ENCODE measurements at places on chromosomes 7 and 10. TPM values are rescaled to one million over a fixed set of nuclear protein-coding genes. Genes with fewer than 3 reads are reported as not detected.

IGF2BP3 gene
- total RNA-seq = 6.8 TPM

GRCh38 chr7:17679458-17679857 is 260.8 kb downstream of the SNX13 start:
- no peaks in the 10 kb centered on the region for H3K27me3 ChIP-seq
- H3K27ac ChIP-seq = no peak overlapping the region
- peaks cover 15% of the 10 kb centered on the region for H3K4me1 ChIP-seq
- no peak for DNase-seq
- H3K4me3 ChIP-seq = no peak overlapping the region

DNA sequence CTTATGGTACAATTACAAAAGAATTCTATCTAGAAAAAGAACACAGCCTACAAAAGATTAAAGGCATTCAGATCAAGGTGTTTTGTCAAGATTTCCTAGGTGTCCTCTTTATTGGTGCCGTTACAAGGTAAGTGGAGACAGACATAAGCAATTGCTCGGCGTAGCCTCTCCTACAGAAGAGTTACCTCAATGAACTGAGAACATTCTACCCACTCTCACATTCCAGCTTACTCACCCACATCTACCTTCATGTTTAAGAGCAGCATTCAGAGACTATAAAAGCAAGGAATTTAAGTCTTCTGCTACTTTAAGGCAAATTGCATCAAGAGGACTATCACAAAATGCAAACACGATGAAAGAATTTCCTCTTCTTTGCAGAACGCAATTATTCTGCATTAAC is 29.5 kb downstream of the MPP7 start:
- no peaks in the 10 kb centered on the region for H3K4me1 ChIP-seq
- H3K27me3 ChIP-seq = no peaks in the 10 kb centered on the region
- H3K36me3 ChIP-seq = no peaks in the 10 kb centered on the region
- H3K4me3 ChIP-seq = no peak overlapping the region

- H3K4me3 ChIP-seq = no peak overlapping the region
- DNase-seq = peak; percentile 87
- H3K27ac ChIP-seq = peak overlapping the region; percentile 51
- H3K36me3 ChIP-seq = no peaks in the 10 kb centered on the region
- H3K27me3 ChIP-seq = no peaks in the 10 kb centered on the region
Measured at GRCh38 chr7:36639826-36640225, 84.5 kb downstream of the AOAH start.

GRCh38 chr7:24754906-24755506 is 2.3 kb downstream of the GSDME start:
- H3K4me1 ChIP-seq = peaks cover 27% of the 10 kb centered on the region
- H3K27ac ChIP-seq = no peak overlapping the region
- no peaks in the 10 kb centered on the region for H3K27me3 ChIP-seq
- no peaks in the 10 kb centered on the region for H3K36me3 ChIP-seq
- no peak overlapping the region for H3K4me3 ChIP-seq

- H3K27ac ChIP-seq = no peak overlapping the region
- DNase-seq = no peak
- no peaks in the 10 kb centered on the region for H3K4me1 ChIP-seq
- no peaks in the 10 kb centered on the region for H3K36me3 ChIP-seq
Measured at GRCh38 chr10:113631684-113632367, 32.0 kb downstream of the NRAP start.

DNA sequence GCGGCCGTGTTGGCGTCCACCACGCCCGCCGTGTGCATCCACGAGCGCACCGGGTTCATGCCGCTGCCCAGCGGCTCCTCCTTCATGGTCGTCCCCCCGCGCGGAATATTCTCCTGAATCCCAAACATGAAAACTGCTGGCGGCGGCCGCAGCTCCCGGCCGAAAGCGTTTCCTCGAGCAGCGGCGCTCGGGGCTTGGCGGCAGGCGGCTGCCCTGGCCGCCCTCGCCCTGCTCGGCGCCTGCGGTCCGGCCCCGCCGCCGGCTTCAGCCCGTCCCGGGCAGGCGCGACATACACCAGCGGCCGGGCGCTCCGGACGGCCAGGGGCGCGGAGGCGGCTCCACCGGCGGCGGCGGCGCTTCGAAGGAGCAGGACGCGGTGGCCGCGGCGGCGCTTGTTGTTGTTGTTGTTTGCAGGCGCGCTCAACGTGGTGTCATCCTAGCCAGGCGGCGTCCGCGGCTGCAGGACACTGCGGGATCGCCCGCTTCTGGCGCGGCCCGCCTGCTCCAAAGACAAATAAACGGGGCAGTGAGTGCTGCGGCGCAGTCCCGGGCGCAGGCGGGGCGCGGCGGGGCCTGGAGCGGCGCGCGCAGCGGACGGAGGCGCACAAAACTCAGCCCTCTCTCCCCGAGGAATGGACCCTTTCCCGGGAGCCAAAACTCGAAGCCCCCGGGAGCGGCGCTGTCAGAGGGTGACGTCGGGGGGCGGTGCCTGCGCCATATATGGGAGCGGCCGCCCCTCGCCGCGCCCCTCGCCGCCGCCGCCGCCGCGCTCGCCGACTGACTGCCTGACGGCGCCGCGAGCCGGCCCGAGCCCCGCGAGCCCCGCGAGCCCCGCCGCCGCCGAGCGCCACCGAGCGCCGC is at the start of gene EBF3:
TSS of gene EBF3 (minus strand) at position 634 of the 861 bp plus-strand sequence. CDS start at position 128, 506 bp downstream.
- no peaks in the 10 kb centered on the region for H3K36me3 ChIP-seq
- no peak within 1 kb of the TSS for H3K27ac ChIP-seq
- H3K4me1 ChIP-seq = peaks cover 19% of the 10 kb centered on the region
- peaks cover 33% of the 10 kb centered on the region for H3K27me3 ChIP-seq
- peak; percentile 74 for DNase-seq
- peak within 1 kb of the TSS; percentile 46 for H3K4me3 ChIP-seq

DNA sequence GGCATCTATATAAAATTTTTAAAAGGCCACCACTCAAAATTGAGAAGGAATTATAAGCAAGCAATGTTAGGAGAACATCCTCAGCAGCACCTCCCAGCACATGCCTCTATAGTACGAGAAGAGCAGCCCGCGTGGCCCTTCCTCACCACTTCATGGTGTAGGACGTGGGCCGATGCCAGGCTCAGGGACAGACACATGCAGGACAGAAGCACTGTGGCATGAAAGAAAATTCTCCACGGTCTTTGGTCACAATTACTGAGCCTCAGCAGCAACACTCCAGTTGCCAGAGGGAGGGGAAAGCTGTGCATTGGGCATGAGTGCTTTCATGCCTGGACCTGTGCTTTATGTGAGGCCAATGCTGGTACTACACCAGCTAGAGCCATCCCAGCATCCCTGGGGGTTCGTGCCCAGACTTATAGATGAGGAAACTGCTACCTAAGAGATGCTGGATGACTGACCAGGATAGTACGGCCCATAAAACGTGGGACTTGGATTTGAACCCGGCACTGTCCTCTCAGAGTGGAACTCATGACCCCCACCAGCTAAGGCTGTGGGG is 164.7 kb downstream of the ADAM12 start:
- no peaks in the 10 kb centered on the region for H3K36me3 ChIP-seq
- no peaks in the 10 kb centered on the region for H3K27me3 ChIP-seq
- no peak for DNase-seq
- H3K27ac ChIP-seq = no peak overlapping the region
- H3K4me3 ChIP-seq = no peak overlapping the region

DNA sequence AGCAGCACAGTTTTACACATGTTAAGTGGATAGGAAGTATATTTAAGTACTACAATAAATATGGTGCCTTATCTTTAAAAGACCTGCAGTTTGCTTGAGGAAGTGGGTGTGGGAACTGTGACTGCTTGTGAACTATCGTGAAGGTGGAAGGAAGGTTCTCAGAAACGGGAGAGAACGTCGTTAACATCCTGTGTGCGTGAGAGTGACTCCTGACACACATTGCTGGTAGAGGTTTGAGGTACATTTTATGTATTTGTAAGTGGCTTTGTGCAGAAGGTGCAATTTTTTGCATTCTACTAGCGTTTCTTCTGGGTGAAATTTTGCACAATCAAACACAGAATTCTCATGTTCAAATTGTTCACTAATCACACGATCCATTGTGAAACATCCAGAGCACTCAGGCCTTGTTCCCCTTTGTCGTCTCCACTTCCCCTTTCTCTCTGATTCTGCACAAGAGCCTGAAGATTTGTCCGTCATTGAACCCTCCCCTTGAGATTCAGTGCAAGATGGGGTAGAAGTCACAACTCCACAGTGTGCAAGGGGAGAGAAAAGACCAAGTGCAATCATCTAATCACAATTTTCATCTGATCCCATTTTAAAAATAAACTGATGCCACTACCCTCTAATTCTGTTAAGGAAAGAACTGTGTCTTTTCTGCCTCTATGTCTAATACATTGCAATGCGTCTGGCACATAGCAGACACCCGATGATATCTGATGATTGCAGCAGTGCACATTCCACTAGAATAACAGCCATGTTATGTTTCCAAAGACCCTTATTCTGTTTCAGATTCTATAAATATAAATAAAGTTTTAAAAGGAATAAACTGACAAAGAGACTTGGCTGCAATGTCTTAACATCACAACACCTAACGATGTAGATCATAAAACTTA is 279.9 kb downstream of the NEBL start:
- H3K27me3 ChIP-seq = no peaks in the 10 kb centered on the region
- no peaks in the 10 kb centered on the region for H3K36me3 ChIP-seq
- H3K4me1 ChIP-seq = peaks cover 5% of the 10 kb centered on the region
- H3K4me3 ChIP-seq = no peak overlapping the region
- no peak for DNase-seq
- H3K27ac ChIP-seq = peak overlapping the region; percentile 65

CDHR1 gene
- total RNA-seq = 7.3 TPM

Data from spleen (tissue), 13 donors.